ENCODE measurements at places on chromosomes 7 and 10.

GRCh38 chr7:13856012-13856411 is 133.5 kb downstream of the ETV1 start:
- DNase-seq: no peak

- DNase-seq: no peak
Measured at GRCh38 chr7:9507290-9507689, 1073.9 kb downstream of the NXPH1 start.

DNA sequence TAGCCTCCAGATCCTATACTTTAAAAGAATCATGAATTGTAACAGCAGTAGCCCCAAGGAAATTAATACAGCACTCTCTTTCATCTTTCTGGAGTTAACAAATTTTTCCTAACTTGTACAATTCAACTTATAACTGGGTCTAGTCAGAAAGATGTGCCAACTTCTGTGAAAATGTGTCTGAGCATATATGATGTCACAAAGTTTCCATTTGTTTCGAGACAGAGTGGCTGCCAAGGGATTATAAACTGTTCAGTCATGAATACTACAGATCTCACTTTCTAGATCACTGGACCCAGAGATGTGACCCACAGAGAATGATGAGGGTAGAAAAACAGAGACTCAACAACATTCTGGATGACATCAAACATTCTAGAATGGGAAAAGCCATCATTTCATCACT is 249.2 kb upstream of the PHF14 start:
- DNase-seq: no peak

GRCh38 chr10:106513352-106513771 is 651.1 kb downstream of the SORCS1 start:
- DNase-seq: no peak

- DNase-seq: no peak
Measured at GRCh38 chr7:134434701-134435100, 24.2 kb downstream of the AKR1B1 start.

DNA sequence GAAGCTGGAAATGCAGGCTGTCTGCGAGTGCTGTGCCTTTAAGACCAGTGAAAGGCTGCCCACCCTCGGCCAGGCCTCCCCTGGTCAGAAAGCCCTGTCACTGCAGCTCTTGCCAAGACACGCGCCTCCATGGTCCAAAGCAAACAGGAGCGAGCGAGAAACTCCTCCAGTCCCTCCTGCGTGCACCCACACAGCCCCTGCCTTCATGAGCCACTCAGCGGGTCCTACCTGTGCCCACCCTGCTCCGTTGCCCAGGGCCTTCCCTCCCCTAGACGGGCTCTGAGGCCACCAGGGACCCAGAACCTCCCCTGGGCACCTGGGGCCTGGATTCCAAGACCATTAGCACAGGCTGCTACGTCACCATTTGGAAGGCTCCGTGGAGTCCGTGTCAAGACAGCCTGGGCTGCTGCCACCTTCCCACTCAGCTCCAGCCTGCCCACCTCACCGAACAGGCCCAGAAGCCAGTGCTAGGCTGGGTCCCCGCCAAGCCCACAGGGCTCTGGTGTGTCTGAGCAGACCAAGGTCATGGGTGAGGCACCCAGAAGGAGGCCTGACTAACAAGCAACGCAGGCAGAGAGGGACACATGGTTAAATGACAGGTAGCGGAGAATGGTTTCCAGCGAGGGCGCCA is 144.5 kb downstream of the NEURL1 start:
- DNase-seq: no peak

DNA sequence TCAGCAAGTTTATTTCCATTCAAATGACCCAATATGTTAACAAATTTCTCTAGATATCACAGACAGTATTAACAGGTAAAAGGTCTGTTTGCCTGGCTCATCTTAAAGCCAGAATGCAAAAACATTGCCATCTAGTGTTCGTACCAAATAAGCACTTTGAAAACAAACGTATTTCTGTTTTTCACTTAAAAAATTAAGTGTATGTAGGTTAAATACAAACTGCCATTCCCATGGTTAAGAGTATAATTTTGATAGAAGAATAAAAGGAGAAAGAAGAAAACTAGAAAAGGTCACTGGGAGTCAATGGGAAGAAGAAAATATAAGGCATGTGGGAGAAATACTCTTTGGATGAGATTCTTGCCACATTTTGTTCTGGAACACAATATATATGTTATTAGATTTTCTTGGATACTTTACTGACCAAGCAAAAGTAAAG is 51.0 kb downstream of the ORC5 start:
- DNase-seq: no peak

DNA sequence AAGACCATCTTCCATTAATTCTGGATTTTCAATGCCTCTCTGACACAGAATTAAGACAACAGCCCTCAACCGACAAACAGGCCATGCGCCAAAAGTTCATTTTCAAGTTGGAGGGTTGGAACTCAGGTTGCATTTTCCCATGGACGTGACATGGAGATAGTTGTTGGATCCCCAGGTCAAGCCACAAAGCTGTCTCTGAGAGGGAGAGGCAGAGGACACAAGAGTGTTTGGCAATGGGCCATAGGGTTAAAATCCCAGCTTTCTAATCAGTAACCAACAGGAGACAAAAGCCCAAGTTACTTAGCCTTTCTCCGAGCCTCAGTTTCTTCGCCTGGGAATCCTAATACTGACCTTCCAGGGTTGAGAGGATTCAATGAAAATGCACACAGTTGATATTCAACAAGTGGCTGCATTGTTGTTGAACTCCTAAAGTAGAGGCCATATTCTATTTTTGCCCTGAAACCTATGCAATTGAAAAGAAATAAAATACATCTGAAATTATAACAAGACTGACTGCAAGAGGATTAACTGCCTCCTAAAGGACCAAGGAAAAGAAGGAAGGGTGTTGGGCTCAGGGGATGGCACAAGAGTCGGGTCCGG is 44.3 kb downstream of the SORBS1 start:
- DNase-seq: no peak

DNA sequence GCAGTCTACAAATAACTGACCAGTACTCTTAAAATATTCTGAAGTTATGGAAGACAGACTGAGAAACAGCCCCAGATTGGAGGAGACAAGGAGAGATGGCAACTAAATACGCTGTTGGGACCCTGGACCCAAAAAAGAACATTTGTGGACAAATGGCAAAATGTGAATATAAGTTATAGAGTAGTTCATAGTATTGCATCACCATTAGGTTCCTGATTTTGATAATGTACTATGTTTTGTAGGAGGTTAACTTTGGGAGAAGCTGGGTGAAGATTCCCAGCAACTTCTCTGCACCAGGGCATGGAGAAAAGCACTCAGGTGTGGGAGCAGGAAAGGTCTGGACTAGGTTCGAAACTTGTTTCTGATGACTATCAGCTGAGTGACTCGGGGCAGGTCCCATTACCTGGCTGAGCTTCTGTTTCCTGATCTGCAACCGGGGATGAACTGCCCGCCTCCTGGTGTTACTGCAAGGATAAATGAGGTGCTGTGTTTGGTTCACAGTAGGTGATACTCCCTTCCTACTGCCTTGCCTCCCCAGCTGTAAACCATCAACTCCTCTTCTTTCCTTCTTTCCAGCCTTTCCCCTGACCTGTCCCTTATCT is 48.2 kb downstream of the EEPD1 start:
- no peak for DNase-seq

- DNase-seq: no peak
Measured at GRCh38 chr10:127368101-127368500, 171.7 kb upstream of the INSYN2A start.

All from activated CD8-positive, alpha-beta memory T cell treated with anti-CD3 and anti-CD28 coated beads, Interleukin-2, amount 50 U/mL, for 48 hours (primary cell).